ENCODE measurements at places on chromosomes 7 and 10.
A peak's percentile ranks its signal among the peaks of the same experiment; 100 is the strongest.

GRCh38 chr7:106012935-106013439, 49.9 kb downstream of the CDHR3 start:
- DNase-seq = no peak

GRCh38 chr7:135620980-135621850, 41.1 kb upstream of the STMP1 start:
- peak; percentile 76 for DNase-seq

DNA sequence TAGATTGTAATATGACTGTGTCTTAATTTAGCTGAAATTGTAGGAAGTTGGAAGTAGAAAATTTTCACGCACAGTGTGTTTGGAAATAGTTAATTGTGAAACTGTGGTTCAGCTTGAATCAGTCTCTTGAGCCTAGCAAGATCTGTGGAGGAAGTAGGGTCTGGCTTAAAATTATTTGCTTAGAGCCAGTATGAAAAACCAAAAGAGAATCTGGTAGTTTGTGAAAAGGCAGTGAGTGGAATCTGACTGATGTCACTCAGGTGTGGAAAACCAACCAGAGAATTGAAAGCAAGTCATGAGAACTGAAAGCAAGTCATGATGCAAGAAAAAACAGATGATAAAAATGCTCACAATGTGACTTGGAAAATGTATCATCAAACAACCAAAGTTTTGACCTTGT, 11.5 kb downstream of the LIPJ start:
- no peak for DNase-seq

DNA sequence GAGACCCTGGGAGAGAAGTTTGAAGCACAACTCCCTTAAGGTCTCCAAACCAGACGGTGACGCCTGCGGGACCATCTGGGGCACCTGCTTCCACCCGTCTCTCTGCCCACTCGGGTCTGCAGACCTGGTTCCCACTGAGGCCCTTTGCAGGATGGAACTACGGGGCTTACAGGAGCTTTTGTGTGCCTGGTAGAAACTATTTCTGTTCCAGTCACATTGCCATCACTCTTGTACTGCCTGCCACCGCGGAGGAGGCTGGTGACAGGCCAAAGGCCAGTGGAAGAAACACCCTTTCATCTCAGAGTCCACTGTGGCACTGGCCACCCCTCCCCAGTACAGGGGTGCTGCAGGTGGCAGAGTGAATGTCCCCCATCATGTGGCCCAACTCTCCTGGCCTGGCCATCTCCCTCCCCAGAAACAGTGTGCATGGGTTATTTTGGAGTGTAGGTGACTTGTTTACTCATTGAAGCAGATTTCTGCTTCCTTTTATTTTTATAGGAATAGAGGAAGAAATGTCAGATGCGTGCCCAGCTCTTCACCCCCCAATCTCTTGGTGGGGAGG, 10.8 kb downstream of the SERPINE1 start:
- DNase-seq = no peak

GRCh38 chr10:103168438-103168837, 24.6 kb downstream of the NT5C2 start:
- DNase-seq = no peak

DNA sequence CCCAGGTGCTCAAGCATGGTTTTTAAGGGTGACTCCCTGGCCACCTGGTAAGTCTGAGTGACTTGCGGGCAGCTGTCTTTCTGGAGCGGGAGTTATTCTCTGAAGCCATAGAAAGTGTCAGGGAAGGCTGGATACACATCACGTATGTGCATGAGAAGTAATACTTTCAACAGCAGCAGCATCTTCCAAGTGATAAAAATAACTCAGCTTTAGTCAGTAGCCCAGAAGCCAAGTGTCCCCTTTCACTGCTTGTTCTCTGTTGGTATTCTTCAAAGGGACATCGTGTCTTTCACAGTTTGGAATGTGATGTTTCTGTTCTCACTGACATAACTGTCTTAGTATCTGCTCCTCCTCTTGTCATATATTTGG, 97.6 kb downstream of the KIAA1217 start:
- DNase-seq = no peak

DNA sequence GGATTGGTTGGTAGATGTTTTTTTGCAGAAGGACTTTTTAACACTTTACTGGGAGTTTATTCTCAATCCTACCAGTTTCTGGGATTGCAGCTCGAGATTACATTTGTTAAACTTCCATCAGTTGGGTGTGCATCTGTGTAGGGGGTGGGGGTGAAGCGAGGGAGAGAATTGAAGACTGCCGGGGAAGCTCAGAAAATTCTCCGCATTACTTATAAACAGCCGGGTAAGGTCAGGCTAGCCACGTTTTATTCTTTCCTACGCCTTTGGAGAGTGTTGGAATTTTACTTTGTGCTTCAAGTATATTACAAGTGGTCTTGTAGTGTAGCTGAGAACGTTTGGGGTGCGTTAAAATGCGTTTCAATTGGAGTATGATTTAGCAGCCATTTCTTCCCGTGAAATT, 1.1 kb downstream of the PALS2 start:
- DNase-seq = no peak

DNA sequence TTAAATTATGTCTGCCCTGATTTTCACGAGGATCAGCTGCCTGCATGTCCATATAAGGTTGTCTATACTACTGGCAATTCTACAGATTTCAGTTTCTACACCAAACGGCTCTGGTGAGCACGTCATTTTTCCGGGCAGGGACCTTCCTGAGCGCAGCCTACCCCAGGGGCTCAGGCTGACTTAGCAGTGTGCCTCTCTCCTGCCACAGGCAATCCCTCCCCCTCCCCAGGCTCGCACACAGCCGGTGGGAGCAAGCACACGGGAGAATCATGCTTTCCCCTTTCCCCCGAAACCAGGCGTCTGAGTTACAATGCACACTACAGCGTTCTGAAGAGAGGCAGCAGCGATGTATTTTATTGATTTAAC, 1.7 kb downstream of the KLF6 start:
- DNase-seq = no peak

GRCh38 chr10:78173360-78174015, 139.8 kb downstream of the RPS24 start:
- no peak for DNase-seq

DNA sequence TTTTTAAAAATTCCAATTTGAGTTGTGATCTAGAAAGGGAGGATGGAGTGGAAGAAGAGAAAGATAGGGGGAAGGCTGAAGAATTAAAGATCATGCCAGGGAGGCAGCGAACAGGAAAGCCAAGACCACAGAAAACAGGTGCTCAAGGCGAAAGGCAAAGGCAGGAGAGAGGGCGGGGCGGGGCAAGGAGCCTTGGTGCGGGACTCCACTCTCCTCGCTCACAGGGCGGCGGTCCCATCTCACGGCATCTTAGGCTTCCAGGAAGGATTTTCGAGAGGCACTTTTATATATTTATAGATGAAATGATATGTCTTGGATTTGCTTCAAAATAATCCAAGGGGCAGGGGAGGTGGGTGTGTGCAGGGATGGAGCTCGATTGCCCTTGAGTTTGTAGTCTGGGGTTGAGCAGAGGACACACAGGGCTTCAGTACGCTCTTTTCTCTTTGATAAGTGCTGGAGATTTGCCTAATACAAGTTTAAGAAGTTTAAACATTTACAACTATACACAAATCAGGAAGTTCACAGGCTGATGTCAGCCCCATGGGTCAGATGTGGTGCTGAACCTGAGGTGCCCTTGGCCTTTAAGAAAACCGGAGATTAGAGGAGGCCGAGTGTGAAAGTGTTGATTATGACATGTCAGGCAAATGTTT, 161.1 kb downstream of the PRKAG2 start:
- no peak for DNase-seq

GRCh38 chr7:116547347-116547746, 22.5 kb downstream of the CAV1 start:
- DNase-seq = no peak

DNA sequence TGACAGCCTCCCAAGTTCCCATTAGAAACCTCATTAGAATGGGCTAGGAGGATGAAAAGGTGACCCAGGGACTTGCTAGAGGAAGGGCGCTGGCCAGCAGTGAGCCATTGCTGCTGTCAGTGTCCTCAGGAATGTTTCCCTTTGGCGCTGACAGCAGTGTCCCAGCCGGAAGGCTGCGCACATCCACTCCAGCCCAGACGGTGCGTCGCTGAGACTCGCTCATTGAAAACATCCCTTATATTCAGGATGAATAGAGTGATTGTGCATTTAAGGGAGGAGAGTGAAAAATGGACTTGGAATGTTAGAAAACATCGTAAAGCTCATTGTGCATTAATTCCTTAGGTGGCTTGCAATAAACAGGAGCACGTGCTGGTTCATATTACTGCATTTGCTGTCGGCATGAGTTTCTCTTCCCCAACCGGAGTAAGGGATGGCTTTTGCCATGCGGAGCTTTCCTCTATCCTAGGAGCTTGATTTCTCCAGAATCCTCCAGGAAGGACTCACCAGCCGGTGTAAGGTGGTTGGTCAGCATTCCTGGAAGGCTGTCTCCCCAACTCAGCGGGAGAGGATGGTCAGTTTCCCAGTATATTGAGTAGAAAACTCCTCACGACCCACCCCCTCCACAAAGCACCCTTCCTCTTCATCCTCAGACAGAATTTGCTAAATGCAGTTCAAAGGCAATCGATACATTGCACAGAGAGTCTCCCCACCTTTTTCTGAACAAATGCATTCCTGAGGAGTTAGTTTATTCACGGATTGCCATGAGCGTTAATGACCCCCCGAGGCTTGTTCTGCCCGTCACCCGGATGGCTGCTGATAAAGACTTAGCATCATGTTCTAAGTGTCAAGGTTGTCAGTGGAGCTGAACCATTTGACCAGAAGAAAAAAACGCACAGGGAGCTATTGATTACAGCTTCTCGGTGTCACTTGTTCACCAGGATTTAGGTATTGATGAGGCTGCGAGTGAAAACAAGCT, 201.8 kb downstream of the EBF3 start:
- no peak for DNase-seq

GRCh38 chr10:72379776-72380175, 25.1 kb upstream of the DNAJB12 start:
- DNase-seq = no peak

GRCh38 chr7:98745722-98746318, 124.0 kb downstream of the TMEM130 start:
- DNase-seq = no peak

- no peak for DNase-seq
Observed at GRCh38 chr10:129094861-129095260, 372.2 kb upstream of the MGMT start.

DNA sequence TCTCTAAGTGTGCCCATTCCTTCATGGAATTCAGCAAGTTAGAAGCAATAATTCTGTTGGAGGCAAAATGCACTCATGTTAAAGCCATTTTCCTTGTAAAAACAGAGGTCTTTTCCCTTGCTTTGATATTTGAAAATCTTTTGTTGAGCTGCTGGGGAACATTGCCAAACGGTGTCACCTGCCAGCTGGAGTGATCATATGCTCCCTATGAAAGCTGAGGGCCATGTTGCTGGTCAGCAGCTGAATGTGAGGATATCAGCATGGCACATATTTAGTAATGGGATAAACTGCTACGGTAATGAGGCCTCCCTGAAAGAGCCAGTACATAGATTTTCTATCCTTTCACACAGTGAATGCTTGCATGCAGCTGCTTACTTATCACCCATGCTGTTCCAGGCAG, 224.3 kb downstream of the THSD7A start:
- DNase-seq = no peak

- no peak for DNase-seq
Observed at GRCh38 chr10:20593649-20594048, 303.5 kb downstream of the NEBL start.

GRCh38 chr10:122102146-122102868, 113.3 kb downstream of the TACC2 start:
- no peak for DNase-seq

- no peak for DNase-seq
Observed at GRCh38 chr7:47149208-47149839, 432.6 kb downstream of the TNS3 start.

- DNase-seq = no peak
Observed at GRCh38 chr10:82278401-82279182, 403.6 kb downstream of the NRG3 start.

DNA sequence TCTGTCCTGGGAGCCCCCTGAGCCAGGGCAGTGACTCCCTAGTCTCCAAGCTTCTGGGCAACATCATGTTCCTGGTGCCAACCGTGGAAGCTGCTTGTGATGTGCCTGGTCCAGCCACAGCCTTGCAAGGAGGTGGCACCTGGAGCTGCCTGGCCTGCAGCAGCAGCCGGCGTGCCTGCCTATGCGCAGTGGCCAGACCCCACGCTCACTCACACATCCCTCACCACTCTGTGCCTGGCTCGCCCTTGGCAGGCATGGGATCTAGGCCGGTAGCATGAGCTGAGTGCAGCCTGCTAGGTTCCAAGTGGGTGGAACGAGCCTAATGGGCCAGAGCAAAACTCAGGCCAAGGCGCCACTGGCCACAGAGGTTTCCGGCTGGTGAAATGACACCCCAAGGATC, 184.0 kb downstream of the ZNF438 start:
- DNase-seq = no peak

DNA sequence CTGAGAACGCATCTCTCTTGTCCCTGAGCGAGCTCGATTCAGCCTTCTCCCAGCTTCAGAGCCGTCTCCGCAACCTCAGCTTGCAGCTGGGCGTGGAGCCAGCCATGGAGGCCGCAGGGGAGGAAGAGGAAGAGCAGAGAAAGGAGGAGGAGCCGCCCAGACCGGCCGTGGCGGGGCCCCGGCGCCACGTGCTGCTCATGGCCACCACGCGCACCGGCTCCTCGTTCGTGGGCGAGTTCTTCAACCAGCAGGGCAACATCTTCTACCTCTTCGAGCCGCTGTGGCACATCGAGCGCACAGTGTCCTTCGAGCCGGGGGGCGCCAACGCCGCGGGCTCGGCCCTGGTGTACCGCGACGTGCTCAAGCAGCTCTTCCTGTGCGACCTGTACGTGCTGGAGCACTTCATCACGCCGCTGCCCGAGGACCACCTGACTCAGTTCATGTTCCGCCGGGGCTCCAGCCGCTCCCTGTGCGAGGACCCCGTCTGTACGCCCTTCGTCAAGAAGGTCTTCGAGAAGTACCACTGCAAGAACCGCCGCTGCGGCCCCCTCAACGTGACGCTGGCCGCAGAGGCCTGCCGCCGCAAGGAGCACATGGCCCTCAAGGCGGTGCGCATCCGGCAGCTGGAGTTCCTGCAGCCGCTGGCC, 43.2 kb downstream of the CHST3 start:
- DNase-seq = peak; percentile 59

GRCh38 chr7:86978808-86979506, 80.5 kb downstream of the ELAPOR2 start:
- no peak for DNase-seq

DNA sequence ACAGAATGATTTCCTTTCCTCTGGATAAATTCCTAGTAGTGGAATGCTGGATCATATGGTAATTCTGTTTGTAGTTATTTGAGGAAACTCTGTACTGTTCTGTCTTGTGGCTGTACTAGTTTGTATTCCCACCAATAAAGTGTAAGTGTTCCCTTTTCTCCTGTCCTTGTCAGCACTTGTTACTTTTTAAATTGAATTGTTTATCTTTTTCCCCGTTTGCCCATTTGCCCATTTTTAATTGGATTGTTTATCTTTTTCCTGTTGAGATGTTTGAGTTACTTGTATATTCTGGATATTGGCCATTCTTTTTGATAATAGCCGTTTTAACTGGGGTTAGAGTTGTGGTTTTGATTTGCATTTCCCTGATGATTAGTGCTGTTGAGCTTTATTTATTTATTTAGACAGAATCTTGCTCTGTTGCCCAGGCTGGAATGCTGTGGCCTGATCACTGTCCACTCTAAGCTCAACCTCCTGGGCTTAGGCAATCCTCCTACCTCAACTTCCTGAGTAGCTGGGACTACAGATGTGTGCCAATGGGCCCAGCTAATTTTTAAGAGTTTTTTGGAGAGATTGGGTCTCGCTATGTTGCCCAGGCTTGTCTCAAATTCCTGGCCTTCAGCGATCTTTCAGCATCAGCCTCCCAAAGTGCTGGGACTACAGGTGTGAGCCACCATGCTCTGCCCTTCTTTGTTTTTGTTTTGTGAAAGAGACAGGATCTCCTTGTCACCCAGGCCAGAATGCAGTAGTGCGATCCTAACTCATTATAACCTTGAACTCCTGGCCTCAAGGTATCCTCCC, 23.0 kb downstream of the BMPR1A start:
- DNase-seq = no peak
